ENCODE measurements at places on chromosomes 6 and 20.

GRCh38 chr20:47033665-47034064, 139.0 kb downstream of the EYA2 start:
- DNase-seq = no peak

- peak; percentile 44 for DNase-seq
Observed at GRCh38 chr20:35091816-35092523, 637 bp downstream of the TRPC4AP start.

GRCh38 chr6:43953256-43953655, 174.0 kb downstream of the MRPL14 start:
- no peak for DNase-seq

DNA sequence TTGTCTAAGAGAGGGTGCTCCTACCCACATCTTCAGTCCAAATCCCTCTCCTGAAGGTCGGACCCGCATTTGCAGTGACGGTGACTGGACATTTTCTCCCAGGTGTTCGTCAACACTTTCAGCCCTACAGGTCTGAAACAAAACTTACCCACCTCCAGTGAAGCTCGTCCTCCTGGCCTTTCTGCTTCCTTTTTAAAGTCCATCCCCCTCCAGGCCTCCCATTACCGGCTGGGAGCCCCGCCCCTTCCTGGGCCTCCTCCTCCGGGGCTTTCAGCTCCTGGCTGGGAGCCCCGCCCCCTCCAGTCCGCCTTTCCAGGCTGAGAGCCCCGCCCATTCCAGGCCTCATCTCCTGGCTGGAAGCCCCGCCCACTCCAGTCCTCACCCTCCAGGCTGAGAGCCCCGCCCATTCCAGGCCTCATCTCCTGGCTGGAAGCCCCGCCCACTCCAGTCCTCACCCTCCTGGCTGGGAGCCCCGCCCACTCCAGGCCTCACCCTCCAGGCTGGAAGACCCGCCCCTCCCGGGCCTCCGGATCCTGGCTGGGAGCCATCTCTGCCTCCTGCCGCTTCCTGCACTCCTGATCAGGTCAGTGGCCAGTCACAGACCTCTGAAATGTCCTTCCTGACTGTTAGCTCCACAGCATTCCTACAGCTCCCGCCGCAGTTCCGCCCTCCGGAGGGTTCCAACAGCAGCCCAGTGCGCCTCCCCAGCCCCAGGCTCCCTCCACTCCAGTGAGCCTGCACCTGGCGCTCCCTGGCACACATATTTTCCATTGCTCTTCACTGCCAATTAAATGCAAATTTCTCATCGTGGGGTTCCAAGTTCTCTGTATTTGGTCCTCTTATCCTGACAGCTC, 98.5 kb downstream of the LY86 start:
- peak; percentile 98 for DNase-seq

GRCh38 chr6:85594197-85594930, 706 bp upstream of the SNX14 start:
- peak; percentile 52 for DNase-seq
